CD4-positive, alpha-beta T cell treated with Interleukin-15 for 4 hours (primary cell): ENCODE measurements at places on chromosomes 2 and 18.
A peak's percentile ranks its signal among the peaks of the same experiment; 100 is the strongest.

DNA sequence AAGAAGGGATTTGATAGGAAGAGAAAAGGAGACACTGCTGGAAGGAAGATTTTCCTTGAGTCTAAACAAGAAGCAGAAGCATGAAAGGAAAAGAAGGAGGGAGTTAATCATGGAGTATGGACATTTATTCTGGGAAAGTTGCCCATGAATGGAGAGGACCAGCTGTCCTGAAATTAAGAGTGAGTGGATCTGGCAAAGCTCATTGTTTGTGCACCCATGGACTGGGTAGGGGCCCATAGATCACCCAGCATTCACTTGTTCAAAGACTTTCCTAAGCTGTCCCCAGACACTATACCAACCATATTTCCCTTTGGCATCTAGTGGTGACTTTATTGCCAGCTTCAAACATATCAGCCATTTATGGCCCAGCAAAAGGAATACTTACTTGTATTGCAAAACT lies 422.7 kb downstream of the FBXO15 start:
- no peak for DNase-seq

DNA sequence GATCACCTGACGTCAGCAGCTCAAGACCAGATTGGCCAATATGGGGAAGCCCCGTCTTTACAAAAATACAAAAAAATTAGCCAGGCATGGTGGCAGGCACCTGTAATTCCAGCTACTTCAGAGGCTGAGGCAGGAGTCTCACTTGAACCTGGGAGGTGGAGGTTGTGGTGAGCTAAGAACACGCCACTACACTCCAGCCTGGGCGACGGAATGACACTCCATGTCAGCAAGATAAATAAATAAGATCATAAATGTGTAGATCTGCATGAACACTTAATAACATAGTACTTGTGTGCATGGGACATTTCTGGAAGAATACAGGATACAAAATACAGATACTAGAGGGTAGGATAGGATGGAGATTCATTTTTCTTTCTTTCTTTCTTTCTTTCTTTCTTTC lies 9.1 kb downstream of the EHD3 start:
- no peak for DNase-seq

DNA sequence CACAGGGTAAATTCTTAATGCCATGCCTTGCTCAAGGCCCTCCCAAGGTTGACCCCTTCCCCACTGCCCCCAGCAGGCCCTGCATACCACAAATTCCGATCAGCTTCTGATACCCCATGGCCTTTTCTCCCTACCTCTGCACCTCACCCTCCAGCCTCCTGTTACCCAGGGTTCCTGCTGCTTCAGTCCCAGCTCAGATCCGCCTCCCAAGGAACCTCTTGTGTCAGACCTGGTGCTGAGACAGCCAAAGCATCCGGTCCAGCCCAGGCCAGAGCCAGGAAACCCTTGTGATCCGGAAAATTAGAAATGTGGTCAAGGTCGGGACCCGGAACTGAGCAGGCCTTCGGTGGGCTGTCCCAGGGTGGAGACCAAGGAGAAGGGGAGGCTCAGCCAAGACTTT lies 231.3 kb downstream of the BCL2 start:
- no peak for DNase-seq

- no peak for DNase-seq
Observed at GRCh38 chr2:96853321-96853720, 4.5 kb downstream of the ANKRD39 start.

- DNase-seq: no peak
Observed at GRCh38 chr18:38654946-38655345, 1089.3 kb upstream of the CELF4 start.

- no peak for DNase-seq
Observed at GRCh38 chr2:197487385-197487784, 12.3 kb downstream of the HSPD1 start.

GRCh38 chr2:47897883-47898731 lies 8.2 kb downstream of the FBXO11 start:
- peak; percentile 14 for DNase-seq

GRCh38 chr2:211423018-211423417 lies 866.6 kb downstream of the CPS1 start:
- DNase-seq: no peak

- DNase-seq: no peak
Observed at GRCh38 chr2:239337122-239337876, 63.5 kb downstream of the HDAC4 start.

DNA sequence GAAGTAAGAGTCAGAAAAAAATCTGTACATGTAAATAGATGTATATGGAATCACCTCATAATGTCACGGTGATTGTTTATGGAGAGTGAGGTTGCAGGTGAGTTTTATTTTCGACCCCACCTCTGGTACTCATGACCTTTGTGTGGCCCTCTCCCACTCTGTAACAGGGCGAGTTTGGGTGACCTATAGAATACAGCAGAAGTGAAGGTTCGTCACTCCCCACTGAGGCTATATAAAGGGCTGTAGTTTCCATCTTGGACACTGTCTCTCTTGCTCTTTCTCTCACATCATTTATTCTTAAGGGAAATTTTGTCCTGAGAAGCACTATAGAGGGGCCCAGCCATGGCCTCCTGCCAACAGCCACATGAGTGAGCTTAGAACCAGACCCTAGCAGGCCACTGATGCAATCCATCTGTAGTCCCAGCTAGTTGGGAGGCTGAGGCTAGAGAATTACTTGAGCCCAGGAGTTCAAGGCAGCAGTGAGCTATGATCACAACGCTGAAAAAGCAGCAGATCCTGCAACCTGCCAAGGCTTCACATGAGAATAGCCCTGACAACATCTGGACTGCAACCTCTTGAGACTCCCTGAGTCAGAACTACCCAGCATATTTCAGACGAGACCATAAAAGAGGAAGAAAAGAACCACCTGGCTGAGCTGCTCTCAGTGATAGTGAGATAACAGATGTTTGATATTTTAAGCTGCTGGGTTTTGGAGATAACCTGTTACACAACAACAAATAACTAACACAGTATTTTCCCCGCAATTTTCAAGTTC lies 74.3 kb upstream of the SLC1A4 start:
- DNase-seq: no peak

DNA sequence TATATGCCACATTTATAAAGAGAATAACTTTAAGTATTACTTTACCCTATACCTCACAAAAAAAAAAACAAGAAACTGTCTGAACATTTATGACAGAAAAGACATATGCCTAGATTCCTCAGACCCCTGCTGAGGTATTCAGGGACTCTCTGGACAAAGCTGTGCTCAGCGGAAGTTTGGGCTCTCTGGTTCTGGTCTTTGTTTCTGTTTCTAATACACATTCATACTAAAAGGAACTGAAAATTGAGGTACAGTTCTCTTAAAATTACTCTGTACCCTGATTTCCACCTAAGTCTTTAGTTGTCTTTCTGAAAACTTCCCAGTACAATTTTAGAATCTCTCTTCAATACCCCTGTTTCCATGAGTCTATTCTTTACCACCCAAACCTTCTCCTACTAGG lies 160.3 kb downstream of the IKZF2 start:
- DNase-seq: no peak

GRCh38 chr2:96970910-96971309 lies 15.5 kb downstream of the FAM178B start:
- no peak for DNase-seq
